ENCODE measurements at places on chromosomes 2 and 18.

GRCh38 chr2:9897846-9898245 is 53.6 kb upstream of the GRHL1 start:
- no peak for DNase-seq

GRCh38 chr18:67354692-67355091 is 161.8 kb downstream of the DSEL start:
- no peak for DNase-seq

GRCh38 chr2:5657231-5657630 is 35.0 kb upstream of the SOX11 start:
- no peak for DNase-seq

DNA sequence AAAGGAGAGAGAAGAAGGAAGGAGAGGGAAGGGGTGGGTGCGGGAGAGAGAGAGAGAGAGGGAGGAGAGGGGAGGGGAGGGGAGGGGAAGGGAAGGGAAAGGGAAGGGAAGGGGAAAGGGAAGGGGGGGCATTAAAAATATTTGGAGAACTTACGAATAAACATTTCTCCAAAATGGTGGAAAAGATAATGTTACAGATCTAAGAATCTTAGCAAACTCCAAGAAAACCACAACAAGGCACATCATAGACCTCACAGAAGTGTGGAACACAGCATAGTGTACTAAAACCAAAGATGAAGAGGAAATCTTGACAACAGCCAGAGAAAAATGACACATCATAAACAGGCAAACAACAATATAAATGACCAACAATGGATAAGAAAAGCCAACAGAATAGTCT is 83.1 kb downstream of the CRACDL start:
- DNase-seq: no peak

DNA sequence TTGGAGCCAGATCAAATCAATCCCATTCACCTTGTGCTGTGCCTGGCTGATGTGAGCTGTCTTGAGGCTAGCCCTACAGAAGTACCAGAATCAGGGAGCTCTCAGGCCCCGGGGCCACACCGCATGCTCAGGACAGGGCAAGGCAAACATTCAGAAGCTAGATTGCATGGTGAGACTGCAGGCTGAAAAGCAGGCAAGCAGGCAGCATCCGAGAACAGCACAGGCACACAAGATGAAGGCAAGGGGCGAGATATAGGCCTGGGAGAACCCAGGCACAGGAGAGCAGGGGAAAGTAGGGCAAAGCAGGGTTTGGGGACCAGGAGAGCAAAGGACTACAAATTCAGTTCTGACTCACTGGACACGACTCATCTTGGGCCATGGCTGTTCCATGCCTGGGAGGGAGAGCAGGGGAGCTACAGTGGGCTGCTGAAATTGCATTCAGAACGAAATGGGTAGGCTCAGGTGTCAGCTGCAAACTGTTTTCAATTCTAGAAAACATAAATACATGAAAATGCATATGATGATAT is 59.6 kb downstream of the GALNT14 start:
- DNase-seq: no peak

GRCh38 chr2:233130481-233131020 is 70.4 kb downstream of the INPP5D start:
- DNase-seq: no peak

DNA sequence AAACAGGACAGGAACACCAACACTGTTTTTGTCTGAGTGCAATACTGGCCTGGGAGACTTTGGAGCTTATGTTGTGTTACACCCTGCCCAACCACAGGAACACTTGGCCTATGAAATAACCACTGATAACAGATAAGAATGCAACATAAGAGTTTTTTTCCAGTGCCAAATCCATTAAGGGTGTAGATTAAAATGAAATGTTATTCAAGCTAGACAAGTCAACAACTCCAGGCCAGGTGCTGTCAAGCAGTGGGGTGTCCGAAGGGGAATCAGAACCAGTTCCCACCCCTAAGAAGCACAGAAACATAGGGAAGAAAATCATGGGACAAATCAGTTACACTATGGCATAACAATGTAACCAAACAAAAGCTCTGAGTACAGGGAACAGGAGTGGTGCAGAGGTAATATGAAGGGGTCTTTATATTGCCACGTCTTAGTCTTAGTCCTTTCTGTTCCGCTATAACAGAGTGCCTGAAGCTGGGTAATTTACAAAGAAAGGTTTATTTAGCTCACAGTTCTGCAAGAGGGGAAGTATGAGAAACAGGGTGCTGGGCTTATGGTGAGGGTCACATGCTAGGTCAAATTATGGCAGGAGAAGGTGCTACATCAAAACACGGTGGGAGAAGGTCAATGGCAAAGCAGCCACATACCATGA is 3.8 kb downstream of the AFG3L2 start:
- no peak for DNase-seq

DNA sequence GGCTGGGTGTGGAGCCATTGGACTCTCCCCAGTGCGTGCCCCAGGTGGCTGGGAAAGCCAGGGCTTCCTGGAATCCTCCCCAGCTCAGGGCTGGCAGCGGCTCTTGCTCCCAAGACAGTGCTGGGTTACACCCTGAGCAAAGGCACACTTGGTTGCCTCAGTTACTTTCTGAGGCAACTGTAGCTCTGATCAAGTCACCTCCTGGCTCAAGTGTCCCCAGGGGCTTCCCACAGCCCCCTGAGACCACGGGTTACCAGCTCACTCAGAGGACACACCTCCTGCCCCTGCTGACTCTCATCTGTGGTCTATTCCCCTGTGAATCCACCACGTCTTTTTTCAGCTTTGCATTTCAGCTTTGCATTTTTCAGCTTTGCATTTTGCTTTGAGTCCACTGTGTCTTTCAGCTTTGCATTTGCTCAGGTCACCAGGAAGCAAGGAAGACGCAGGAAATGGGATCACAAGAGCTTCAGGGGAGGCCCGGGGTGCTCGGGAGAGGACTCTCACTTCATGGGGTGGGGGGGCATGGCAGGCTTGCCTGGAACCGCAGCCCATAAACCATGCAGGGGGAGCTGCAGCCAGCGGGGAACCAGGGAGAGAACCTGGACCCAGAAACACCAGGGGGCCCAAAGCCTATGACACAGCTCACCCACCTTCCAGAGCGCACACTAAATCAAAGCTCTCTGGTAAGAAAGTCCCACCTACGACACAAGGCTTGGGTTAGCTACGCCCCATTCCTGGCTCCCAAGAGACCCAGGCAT is 138.0 kb upstream of the ASB18 start:
- DNase-seq: no peak

DNA sequence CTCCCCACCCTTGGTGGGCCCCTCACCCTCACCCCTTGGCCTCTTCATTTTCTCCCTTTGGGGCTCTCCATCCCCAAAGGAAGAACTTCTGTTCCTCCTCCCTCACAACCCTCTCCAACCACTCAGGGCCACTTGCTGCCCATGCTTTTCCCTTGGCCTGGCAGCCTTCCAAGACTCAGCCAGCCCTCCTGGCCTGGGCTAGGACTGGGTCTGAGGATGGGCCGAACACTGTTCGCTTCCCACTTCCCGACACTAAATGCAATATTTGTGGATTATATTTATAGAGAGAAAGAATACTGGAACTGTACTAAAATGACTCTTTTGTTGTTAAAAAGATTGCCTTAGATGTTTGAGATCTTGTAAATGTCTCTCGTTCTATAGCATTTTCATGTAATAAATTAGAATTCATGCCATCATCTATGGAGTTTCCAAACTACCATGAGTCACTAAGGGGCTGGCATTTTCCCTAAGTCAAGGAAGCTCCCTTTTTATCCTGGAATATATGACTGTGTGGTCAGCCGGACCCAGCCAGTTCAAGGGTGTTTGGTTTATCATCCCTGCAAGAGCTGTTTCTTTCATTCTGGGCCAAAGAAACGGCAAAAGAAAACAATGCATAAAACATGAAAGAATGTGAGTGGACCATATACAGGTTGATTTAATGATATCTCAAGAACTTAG is 3.8 kb downstream of the CXCR2 start:
- DNase-seq: peak; percentile 51

- DNase-seq: no peak
Observed at GRCh38 chr2:49241991-49242390, 87.7 kb upstream of the FSHR start.

DNA sequence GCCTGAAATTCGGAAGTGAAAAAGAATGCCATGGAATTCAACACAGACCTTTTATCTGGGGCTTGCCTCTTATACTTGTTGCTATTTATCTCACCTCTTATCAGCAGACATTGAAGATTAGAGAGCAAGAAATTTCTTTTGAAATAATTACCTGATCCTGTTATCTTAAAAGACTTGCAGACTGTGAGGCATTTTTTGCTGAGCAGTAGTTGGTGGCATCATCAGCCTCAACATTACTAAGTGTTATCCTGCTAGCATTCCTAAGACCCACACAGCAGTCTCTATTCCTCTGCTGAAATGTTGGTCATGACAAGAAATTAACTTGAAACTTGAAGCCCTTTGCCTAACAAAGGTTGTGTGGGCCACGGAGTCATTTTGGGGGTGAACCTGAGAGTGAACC is 186.5 kb downstream of the TRIB2 start:
- DNase-seq: no peak

- DNase-seq: no peak
Observed at GRCh38 chr18:13183359-13183758, 35.2 kb upstream of the LDLRAD4 start.

DNA sequence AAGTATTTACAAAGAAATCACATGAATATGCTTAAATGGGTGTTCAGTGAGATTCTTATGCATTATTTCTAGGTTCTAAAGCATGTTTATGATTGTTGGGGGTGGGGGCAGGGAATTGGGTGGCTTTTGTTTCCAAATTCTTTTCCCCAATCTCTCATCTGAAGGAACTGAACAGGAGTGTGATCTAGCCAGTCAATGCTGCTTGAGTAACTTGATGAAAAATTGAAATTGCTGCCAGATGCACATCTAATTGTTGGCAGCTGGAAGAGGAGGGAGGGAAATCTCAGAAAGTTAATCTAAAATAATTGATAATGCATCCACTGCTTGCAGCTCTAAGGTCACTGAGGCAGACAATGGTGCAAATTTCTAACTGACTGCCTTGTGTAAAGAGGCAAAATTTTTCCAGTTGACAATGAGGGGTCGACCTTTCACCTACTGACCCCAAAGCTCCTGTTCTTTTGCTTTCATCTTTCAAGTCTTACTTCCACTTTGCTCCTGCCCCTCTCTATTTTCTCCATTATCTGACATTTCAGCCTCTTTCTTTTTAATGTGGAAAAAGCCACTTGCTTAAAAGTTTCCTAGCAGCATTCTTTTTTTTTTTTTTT is 53.3 kb downstream of the IRS1 start:
- DNase-seq: no peak

- no peak for DNase-seq
Observed at GRCh38 chr2:70960833-70961647, 17.4 kb upstream of the ANKRD53 start.

- no peak for DNase-seq
Observed at GRCh38 chr2:161961061-161961460, 113.0 kb downstream of the DPP4 start.

DNA sequence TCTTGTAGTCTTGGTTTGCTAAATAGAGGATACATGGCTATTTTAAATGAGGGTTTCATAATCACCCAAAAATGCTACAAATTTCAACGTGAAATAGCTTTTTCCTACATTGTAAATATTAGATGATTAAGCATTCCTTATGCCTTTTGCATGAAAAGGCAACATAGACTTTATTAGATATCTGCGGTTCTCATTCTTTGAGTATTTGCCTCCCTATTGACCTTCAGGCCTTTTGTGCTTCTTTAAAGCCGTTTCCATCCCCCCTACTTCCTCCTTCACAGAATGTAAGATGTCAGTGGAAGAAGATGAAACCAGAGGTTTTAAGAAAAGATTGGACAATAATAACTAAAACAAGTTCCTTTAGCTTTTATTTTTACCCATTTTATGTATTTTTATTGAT is 144.1 kb downstream of the UBE2E3 start:
- no peak for DNase-seq

DNA sequence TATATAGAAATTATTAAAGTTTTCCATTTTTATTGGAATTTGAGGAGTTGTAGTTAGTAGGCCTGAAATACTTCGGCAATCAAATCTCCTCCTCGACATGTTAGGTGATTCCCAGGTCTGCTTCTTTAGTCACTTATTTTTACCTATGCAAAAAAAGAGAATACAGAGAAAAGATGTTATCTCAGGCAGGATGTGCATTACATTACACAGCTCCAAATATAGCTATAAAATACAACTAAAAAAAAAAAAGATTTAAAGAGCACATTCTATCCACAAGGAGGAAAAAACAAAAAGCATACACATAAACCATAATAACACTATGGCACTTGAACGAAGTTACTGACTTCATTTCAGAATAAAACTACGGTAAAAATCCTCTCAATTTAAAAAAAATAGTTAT is 8.1 kb downstream of the STK17B start:
- DNase-seq: no peak

- DNase-seq: peak; percentile 58
Observed at GRCh38 chr2:172404824-172405223, 22.6 kb upstream of the ITGA6 start.

- peak; percentile 97 for DNase-seq
Observed at GRCh38 chr2:234241656-234242458, 191.4 kb downstream of the SPP2 start.

DNA sequence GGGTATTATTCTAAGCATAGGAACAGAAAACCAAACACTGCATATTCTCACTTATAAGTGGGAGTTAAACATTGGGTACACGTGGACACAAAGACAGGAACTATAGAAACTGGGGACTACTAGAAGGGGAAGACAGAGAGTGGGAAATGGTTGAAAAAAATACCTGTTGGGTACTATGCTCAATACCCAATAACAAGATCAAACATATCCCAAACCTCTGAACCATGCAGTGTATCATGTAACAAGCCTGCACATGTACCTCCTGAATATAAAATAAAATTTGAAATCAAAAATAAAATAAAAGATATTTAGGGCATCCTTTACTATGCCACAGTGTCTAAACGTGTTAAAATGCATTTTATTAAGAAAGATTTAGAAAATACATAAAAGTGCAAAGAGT is 221.0 kb upstream of the TFPI start:
- no peak for DNase-seq

- DNase-seq: no peak
Observed at GRCh38 chr2:218780851-218781690, 876 bp upstream of the CYP27A1 start.

DNA sequence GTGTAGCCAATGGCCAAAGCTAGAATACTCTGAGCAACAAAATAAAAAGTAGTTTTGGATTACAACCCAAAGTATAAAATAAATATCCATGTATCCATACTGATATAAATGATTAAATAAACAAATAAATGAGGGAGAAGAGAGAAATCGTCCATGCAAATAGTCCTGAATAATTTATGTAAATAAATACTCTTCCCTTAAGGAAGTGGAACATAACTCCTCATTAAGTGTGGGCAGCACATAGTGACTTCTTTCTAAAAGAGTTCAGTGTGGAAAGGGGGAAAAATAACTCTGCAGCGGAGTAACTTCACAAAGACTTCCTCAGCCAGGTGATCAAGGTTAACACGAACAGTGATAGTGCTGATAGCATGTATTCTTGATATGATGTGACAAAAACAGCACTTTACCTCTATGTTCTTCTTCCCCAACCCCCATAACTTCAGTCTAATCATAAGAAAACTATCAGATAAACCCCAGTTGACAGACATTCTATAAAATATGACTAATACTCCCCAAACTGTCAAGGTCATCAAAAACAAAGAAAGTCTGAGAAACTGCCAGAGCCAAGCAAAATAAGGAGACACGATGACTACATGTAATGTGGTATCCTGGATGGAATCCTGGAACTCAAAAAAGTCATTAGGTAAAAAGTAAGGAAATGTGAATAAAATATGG is 30.7 kb downstream of the METTL8 start:
- DNase-seq: peak; percentile 59
